NCI-H226 (cell line): ENCODE measurements at places on chromosomes 11 and 22.

- DNase-seq: peak; percentile 69
These were observed 128.0 kb downstream of the RBFOX2 start for GRCh38 chr22:35900483-35901168.

DNA sequence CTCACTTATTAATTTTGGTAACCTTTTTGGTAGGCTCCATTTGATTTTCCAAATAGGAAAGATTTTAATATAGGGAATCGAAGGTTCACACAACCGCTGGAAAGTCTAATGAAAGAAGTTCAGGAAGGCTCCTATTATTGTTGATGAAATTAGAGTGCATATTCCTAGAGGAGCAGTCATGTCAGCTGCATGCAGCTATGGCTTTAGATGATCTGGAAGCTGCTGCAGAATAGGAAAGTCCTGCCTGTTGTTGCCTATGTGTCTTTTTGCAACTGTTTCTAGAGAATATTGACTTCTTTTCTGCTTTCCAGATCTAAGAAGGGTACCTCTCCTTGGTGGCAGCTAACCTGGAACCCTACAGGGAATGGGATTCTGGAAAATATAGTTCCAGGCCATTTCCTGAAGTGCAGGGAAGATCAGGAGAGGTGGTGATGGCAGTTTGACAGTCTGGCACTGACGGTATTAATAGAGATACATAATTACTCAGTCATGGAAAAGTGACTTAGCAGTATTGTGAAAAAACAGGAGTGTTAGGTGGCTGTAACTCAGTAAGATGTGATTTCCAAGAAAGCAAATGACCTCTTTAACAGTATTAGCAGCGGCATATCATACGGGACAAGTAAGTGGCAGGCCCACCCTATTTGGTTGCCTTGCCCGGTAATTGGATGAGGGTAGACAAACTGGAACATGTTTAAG, 54.0 kb downstream of the TNRC6B start:
- DNase-seq: no peak

GRCh38 chr22:37338539-37339246, 56.4 kb downstream of the CYTH4 start:
- no peak for DNase-seq

GRCh38 chr22:25070956-25071355, 118.4 kb downstream of the KIAA1671 start:
- DNase-seq: no peak

DNA sequence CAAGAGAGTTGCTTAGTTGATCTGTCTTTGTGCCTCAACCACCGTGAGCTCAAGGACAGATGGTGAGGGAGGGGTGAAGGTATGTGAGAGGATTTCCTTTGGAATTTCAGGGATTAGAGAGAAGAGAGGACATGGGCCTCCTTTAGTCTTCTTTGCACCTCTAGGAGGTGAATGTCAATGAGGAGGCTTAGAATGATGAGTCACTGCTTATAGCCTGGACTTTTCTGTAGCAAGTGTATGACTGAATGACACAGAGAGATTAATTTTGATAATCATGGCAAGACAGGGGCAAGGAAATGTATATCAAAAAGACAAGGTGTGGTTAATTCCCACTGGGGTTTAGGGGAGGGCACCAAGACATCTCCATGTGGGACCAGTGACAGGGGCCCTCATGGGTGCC, 947.3 kb upstream of the TENM4 start:
- DNase-seq: peak; percentile 34

- DNase-seq: peak; percentile 68
These were observed 27.2 kb downstream of the PHLDB1 start for GRCh38 chr11:118634431-118635236.

DNA sequence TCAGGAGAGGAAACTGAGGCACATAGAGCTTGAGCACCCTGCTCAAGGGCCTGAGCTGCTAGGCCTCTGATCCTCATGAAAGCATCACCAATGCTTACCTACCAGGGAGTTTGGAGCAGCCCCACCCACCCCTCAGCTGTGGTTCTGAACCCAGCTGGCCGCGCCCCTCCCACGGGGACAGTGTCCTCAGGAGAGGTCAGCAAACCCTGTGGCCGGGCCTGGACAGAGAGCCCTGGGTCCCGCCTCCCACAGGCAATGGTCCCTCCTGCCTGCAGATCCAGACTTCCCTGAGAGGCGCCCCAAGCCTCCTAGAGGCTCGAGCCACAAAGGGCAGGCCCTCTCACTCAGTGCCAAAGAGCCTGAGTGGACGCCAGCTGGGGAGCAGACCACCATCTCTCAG, 184.9 kb downstream of the BRD1 start:
- DNase-seq: no peak

- DNase-seq: no peak
These were observed 85.5 kb downstream of the PDE2A start for GRCh38 chr11:72588421-72589410.

GRCh38 chr11:116061322-116061721, 557.1 kb upstream of the CADM1 start:
- DNase-seq: no peak

DNA sequence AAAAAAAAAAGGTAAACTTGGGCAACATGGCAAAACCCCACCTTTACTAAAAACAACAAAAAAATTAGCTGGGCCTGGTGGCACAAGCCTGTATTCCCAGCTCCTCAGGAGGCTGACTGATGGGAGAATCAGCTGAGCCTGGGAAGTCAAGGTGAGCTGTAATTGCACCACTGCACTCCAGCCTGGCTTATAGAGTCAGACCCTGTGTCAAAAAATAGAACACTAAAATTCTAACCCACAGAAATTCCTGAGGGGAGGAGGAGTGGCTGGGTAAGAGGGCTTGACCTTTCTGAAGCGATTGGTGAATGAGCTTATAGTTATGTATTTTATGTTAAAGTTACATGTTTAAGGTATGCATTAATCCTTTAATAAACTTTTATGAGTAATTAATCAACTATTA, 53.3 kb downstream of the FAT3 start:
- no peak for DNase-seq

DNA sequence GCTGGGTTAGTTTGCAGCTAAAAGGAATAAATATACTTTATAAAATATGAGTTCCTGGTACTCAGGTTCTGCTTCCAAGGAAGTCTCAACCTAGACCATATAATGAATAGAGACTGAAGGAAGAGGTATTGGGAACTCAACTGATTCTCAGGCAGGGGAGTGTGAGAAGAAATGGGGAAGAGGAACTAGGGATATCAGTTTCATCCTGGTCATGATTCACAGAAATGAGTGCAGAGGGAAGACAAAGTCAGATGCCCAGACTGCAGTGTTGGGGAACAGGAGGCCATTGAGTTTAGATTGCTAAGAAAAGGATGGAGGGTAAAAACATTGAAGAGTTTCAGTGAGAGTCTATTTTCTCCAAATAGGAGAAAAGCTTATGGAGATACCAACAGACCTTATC, 28.8 kb downstream of the PLAAT5 start:
- DNase-seq: no peak

- no peak for DNase-seq
These were observed 187.4 kb upstream of the NAV2 start for GRCh38 chr11:19525276-19525675.

DNA sequence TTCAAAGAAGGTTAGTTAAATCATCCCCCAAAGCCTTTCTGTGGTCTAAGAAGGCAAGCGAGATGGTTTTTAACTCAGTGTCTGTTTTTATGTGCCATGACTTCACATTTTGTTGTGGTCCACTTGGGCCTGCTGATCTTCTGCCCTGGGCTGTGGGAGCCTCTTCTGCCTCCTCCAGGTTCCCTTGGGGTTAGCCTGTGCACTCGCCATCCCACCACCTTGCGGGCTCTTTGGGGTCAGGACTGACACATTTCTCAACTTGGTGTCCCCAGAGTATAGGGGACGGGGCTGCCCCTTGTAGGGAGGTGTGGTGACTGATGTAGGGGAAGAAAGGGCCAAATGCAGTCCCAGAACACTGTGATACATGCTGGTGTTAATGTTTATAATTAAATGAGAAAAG, 207.0 kb downstream of the TBC1D22A start:
- DNase-seq: no peak

DNA sequence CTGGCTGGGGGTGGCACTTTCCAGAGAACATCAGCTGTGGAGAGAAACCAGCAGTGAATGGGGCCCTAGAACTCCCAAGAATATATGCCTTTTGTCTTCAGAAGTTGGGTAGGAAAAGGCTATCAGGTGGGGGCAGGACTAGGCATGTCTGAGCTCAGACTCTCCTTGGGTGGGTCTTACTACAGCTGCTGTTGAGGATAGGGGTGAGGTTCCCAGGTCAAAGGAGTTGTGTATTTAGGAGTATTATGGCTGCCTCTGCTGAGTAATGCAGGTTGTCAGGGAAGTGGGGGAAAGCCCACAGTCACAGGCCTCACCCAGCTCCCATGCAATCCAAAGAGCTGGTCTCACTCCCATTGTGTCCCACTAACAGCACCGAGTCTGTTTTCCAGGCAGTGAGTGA, 26.1 kb downstream of the SLC22A9 start:
- DNase-seq: no peak

GRCh38 chr11:111305876-111306275, 7.5 kb downstream of the POU2AF3 start:
- DNase-seq: no peak

DNA sequence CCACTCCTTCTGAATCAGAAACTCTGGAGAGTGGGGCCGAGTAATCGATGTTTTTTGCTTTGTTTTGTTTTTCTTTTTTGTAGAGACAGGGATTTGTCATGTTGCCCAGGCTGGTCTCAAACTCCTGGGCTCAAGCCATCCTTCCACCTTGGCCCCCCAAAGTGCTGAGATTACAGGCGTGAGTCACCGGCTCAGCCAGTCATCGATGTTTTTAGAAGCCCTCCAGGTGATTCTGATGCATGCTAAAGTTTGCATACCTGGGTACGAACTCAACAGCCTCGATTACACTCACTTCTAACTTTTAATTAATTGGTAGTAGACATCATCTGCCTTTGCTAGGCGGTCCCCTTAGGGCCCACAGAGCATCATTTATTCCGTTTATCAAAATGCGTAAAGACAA, 50.3 kb downstream of the C11orf71 start:
- no peak for DNase-seq

- no peak for DNase-seq
These were observed 16.2 kb upstream of the TMEM9B start for GRCh38 chr11:8980485-8980884.

DNA sequence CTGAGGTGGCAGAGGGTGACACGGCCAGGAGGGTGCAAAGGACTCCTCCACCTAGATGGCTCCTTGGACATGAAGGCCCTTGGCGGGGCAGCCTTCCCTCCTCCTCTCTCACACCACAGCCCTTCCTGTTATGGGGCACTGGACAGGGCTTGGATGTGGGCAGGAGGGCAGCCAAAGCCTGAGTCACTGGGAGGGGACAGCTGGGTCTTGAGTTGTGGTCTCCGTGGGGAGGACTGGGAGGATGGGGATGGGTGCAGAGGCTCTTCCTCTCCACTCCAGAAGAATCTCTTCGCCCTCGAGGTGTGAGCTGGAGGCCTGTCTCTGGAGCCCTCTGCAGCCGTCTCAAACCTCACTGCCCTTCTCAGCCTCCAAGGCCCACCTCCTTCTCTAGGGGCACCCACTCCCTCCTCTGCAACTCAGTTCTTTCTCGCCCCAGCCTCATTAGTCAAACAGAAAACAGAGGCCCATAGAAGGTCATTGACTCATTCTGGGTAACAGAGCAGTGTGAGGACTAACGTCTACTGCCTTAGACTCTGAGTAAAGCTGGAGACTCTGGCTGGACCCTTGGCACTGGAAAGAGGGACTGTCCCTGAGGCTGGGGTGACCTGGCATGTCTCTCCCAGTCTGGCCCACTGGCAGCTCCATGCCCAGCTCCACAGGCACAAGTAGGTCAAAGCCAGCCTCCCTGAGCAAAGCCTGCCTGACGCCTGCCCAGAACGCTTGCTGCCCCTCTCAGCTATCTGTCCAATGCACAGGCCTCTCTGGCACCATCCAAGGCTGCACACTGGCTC, 47.5 kb upstream of the CDON start:
- peak; percentile 45 for DNase-seq

DNA sequence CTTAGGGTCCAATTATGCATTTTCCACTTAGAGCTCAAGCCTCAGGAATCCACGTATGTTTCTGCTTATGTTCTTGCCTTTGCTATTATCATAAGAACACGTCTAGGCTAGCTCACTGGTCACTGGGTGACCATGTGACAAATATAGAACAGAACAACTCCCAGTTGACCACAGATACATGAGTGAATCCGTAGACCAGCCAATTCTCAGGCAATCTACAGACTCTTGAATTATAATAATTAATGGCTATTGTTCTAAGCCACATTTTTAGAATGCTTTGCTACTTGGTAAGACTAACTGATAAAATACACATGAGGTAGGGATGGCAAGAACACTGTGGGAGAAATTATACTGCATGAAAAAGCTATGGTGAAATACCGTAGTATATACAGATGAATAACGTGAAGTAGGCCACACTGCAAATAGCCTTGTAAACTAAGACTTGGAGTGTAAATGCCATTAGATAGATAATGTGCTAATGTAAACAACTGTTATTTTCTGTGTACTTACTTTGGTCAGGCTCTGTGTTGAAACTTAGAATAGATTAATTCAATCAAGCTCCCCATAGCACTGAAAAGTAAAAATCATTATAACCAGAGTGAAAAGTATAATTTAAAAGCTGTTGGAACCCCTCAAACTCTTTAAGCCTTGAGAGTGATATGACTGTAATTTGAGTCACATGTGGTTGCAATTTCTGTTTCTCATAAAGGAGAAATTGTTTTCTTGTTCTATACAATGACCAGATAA, 366.2 kb upstream of the CCDC179 start:
- no peak for DNase-seq

DNA sequence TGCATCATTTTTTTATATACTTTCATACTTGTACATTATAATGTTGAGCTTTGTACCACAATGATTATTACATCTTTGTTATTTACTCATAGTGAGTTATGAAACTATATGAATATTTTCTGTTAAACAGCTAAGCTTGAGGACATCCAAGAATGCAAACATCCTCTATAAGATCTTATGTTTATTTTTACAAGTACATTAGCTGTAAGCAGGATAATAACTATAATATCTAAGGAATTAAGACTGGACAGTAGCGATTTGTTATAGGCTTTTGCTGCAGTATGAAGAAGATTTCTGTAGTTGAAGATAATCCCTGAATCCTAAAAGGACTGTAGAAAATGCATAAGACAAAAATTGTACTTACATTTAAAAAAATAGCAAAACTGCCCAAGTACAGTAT, 176.0 kb downstream of the METTL15 start:
- DNase-seq: no peak

DNA sequence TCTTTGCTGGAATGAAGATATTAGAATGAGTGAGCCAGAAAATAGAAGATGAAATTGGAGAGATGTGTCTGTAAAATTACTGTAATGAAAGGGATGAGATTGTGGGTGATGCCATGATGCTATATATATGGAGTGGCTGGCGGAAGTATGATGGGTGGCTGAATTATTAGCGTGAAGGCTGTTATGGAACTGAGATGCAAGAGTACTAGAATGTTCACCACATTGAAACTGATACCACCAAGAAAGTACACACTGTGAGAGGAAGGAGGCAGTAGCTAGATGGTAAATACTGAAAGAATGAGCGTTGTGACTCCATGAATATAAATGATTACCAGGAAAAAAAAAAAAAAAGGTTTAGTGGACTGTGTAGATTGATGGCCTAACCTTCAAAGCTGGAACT, 411.9 kb downstream of the CNTN5 start:
- DNase-seq: no peak

- DNase-seq: no peak
These were observed 33.9 kb downstream of the SYTL2 start for GRCh38 chr11:85776951-85777602.
